NK-92 treated with Interleukin-12 subunit alpha and Interleukin-12 subunit beta, amount 100 ng/mL, for 24 hours (cell line): ENCODE measurements at places on chromosomes 4 and X.

DNA sequence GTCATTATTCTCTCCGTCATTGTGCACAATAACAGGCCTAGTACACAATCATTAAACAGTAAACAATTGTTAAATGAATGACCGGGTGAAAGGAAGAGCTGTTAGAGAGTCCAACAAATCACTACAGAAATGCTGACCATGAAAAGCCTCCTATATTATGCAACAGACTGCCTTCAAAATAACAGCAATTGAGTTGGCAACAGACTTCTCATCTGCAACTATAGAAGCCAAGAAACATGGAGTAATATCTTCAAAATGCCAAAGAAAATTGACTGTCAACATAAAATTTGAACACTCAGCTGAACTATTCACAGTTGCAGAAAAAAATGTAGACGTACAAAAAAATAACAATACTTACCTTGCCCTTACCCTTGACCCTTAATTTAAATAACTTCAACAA, 26.2 kb downstream of the CHRNA9 start:
- no peak for DNase-seq

DNA sequence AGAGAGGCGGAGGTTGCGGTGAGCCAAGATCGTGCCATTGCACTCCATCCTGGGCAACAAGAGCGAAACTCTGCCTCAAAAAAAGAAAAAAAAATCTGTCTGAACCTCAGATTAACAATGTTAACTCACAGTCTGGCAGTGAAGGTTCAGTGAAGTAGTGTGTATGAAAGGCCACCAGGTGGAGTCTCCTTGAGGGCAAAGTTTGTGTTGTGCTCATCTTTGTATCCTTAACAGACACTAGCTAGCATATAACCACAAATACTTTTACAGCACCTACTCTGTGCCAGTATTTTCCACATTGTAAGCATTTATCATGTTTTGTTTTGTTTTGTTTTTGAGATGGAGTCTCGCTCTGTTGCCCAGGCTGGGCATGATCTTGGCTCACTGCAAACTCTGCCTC, 46.0 kb upstream of the MGST2 start:
- DNase-seq: no peak

GRCh38 chr4:73821325-73821724, 15.2 kb upstream of the CXCL6 start:
- DNase-seq: no peak

- DNase-seq: no peak
Observed at GRCh38 chrX:154785716-154786115, 19.6 kb downstream of the MPP1 start.

DNA sequence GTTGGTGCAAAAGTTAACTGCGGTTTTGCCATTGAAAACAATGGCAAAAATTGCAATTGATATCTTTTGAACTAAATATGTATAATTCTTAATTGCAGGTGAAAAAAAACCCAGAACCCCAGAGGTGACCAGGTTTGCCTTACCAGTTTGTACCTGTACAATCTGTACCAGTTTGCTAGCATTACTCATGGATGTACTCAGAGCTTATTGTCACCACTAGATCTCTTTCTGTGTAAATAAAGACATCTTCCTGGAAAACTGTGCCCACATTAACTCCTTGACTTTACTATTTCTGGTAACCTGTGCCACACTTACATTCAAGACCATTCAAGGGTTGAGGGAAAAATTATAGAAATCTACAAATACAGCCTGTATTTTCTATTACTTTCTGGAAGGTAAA, 139.7 kb downstream of the ELOVL6 start:
- DNase-seq: no peak
